Panc1 (cell line): ENCODE measurements at places on chromosomes 4 and X.

- no peak for DNase-seq
These were observed 50.9 kb downstream of the CPZ start for GRCh38 chr4:8643441-8643840.

GRCh38 chr4:2634014-2634413 lies 97.6 kb downstream of the FAM193A start:
- no peak for DNase-seq

DNA sequence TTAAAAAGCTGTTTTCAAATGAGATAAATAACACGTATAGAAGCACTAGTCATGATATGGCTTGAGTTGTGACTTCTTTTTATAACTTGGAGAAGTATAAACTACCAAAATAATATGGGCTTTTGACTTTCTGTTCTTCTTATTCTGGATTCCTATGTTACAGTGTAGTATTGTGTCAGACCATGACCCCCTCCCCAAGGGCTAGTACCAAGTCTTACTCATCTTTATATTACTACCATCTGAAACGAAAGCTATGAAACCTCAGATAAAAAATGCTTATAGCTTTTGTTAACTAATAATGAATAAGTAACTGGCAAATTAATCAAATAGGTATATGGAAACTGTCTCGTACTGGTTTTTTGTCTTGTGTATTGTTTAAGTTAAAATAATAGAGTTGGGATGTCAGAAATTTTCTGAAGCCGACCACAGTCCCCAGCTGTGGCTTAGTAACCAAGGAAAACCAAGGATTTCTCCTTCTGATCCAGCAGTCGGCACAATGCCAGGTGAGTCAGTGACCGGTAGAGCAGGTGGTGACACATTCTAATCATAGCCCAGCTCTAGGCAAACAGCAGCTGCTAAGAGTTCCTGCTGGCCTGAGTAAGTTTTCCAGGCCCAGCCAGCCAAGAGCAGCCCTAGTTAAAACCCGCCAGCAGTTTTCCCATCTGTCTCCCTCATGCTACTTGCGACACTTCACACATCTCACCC lies 163.3 kb upstream of the PRDX4 start:
- peak; percentile 67 for DNase-seq

DNA sequence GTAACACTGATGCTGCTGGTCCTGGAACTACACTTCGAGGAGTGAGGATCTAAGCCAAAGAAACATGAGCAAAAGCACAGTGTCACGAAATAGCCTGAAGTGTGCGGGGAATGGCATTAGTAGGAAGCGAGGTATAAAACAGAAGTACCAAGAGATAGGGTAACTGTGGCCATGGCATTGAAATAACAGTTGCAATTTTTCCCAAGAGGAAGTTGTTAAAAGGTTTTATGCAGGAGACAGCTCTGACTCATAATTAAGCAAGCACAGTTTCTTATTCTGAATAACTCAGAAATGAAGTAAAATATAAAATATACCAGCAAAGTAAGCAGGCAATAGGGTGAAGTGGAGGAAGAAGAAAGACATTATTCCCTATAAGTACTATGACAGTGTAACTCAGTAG lies 90.3 kb upstream of the TMEM150C start:
- DNase-seq = no peak

GRCh38 chr4:2281575-2282343 lies 19.9 kb upstream of the MXD4 start:
- no peak for DNase-seq

GRCh38 chr4:79442422-79442821 lies 34.4 kb upstream of the GK2 start:
- no peak for DNase-seq

GRCh38 chr4:22482250-22483127 lies 33.4 kb downstream of the ADGRA3 start:
- DNase-seq = no peak

DNA sequence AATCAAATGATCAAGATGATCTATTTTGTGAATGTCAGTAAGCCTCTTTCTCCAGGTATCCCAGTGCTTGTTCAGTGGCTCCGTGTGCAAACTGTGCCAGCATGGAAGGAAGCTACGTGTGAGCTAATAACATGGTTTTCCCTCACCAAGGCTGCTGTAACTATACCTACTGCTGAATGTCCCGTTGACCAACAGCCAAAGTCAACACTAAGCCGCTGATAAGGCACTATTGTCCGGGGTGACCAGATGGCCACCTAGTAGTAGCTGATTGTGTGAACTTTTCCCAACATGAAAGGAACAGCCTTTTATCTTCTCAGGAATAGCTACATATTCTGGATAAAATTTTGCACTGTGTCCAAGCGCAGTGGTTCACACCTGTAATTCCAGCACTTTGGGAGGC lies 58.0 kb upstream of the ABCG2 start:
- no peak for DNase-seq

- no peak for DNase-seq
These were observed 1.7 kb downstream of the FBXL5 start for GRCh38 chr4:15653420-15653819.

DNA sequence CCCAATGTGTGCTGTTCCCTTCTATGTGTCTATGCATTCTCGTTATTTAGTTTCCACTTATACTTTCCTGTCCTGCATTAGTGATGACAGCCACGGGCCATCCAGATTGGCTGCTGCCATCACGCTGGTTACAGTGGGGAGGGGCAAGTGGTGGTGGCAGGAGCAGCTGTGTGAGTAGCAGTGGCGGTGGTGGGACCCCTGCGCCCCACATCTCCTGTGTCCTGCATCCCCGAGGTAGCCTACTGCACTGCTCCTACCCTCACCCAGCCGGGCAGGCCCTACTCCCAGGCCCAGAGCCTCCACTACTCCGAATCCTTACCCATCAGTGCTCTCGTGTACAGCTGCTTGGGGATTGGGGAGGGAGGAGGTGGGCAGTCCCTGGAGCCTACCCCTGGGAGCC lies 798.7 kb upstream of the AGA start:
- DNase-seq = no peak

- no peak for DNase-seq
These were observed 33.5 kb downstream of the PCDH19 start for GRCh38 chrX:100376576-100376975.

- no peak for DNase-seq
These were observed 147.8 kb upstream of the MED14 start for GRCh38 chrX:40883021-40883619.

- DNase-seq = no peak
These were observed 93.0 kb downstream of the HDAC8 start for GRCh38 chrX:72479324-72480274.

DNA sequence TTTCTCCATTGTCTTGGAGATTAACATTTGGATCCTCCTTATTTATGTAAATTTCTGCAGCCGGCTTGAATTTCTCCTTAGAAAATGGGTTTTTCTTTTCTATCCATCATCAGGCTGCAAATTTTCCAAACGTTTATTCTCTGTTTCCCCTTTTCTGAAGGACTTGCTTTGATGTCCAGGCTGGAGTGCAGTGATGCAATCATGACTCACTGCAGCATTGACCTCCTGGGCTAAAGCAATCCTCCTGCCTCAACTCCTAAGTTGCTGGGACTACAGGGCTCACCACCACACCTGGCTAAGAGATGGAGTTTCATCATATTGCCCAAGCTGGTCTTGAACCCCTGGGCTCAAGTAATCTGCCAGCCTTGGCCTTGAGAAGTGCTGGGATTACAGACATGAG lies 144.0 kb upstream of the ZXDB start:
- no peak for DNase-seq

- DNase-seq = no peak
These were observed 294.0 kb downstream of the HS3ST1 start for GRCh38 chr4:11134705-11135104.

- DNase-seq = no peak
These were observed 7.8 kb upstream of the RNF128 start for GRCh38 chrX:106718709-106719108.
